ENCODE measurements at places on chromosomes 2 and 18.
A peak's percentile ranks its signal among the peaks of the same experiment; 100 is the strongest.

DNA sequence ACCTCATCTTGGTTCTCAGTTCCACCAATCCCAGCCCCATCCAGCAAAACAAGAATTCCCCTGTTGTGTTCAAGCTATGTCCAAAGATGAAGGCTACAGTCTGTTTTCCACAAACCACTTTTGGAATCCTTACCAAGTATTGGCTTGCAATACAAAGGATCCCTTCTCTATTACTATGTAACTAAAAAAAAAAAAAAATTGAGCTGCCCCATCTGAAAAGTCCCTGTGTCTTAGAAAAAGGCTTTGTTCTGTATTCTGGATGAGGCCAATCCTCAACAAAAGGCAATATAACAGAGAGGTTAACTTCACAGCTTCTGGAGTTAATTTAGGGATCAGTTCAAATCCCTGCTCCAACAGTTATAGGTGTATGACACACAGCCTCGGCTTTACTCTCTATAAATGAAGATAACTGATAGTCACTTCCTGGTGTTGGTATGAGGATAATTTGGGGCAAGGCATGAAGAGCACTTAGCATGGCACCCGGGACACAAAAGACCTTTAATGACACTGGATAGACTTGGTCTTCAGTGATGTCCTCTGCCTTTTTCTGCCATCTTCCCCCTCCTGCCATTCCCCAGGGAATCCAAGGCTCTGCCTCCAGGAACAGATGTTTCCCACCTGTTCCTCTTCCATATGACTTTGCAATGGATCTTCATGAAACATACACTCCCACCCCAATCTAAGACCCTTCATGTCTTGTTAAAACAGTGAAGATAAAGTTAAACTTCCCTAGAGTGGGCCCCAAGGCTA lies 61.2 kb upstream of the ATL2 start:
- no peak for DNase-seq

DNA sequence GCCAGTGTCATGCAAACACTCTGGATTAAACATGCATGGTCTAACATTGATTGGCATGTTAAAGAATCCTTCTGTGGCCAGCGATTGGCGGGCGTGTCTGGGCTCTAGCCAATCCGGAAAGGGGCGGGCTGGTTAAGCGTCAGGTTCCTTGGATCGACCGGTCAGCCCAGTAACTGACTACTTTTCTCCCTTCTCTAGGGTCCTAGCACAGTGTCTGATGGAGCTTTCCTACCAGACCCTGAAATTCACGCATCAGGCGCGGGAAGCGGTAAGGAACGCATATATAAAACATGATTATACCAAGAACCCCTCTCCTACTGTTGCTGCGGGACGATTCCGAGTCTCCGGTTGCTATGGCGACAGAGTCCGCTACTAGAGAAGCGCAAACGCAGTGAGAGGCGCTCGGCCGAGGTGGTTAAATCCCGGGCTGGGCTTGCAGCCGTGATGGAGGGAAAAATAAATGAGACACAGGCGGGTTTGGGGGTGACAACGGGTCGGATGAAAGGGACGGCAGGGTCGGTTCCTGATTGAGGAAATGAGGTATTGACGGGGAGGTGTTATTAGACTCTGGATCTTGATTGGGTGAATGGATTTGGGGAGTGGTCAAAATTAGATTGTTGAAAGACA lies 29.4 kb downstream of the KATNAL2 start:
- peak; percentile 8 for DNase-seq

DNA sequence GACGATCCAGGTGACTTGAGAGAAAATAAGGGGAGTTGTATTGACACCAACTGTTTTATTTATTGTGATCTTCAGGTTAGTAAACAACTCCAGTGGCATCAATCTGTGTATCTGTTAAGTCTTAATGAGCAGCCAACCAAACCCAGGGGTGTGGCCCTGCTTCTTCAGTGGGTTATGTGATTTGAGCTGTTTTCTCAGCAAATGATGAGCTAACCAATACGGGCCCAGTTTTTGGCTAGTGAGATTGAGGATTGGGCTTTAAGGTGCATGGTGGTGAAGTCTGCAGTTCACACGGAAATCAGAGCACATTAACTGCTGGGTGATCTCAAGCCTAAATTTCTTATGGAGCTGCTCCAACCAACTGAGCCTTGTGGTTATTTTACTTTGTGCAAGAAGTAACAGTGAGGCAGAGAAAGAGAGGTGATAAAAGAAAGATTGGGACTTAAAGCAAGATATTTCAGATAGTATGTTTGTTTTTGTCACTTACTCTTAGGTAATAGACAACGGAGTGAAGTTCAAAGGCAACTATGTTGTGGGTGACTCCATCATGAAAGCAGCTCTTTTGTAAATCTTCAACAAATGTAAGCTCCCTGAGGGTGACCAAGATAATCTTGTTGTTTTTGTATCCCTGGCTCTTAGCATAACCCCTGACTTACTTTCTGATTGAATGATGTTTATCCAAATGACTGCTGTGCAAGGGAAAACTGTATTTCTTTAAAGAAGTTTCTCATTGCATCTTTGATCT lies 2.4 kb downstream of the MTCL1 start:
- DNase-seq: no peak

- DNase-seq: no peak
These were observed 4.2 kb upstream of the B4GALT6 start for GRCh38 chr18:31688606-31689005.

- DNase-seq: no peak
These were observed 122.1 kb upstream of the PKDCC start for GRCh38 chr2:41925712-41926111.

GRCh38 chr18:73913505-73913904 lies 234.1 kb downstream of the FBXO15 start:
- DNase-seq: no peak

- no peak for DNase-seq
These were observed 223.8 kb downstream of the FBXO15 start for GRCh38 chr18:73923866-73924265.

DNA sequence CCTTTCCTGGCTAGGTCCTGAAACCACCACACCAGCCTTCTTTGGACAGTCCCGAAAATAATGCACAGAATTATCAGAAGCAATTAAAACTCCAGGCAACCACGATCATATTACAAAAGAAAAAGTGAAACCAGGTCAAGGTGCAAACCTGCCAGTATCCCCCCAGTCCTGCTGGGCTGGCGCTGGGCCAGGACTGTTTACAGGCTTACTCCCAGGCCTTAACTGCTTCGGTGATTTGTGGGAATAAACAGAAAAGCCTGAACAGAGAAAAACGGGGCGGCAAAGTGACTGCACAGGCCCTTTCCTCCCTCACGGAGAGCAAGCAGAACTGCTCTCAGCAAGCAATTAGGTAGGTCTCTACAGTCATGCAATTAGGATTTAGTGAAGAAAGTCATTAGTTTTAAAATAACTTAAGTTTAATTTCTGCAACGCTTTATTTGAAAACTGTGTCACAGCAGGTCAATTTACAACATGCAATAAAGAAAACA lies 1.3 kb downstream of the HDAC4 start:
- DNase-seq: no peak

DNA sequence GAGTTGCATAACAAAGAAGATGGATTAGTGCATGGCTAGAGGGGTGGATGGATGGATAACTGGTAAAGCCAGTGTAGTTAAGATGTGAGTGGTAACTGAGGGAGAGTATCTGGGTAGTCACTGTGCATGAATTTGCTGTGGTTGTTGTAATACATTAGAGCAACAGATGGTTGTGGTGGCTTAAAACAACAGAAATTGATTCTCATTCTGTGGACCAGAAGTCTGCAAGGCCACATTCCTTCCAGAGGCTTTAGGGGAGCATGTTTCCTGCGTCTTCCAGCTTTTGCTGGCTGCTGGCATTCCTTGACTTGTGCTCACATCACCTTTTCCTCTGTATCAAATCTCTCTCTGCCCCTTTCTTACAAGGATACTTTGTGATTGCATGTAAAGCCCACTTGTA lies 155.4 kb downstream of the ASB1 start:
- no peak for DNase-seq

DNA sequence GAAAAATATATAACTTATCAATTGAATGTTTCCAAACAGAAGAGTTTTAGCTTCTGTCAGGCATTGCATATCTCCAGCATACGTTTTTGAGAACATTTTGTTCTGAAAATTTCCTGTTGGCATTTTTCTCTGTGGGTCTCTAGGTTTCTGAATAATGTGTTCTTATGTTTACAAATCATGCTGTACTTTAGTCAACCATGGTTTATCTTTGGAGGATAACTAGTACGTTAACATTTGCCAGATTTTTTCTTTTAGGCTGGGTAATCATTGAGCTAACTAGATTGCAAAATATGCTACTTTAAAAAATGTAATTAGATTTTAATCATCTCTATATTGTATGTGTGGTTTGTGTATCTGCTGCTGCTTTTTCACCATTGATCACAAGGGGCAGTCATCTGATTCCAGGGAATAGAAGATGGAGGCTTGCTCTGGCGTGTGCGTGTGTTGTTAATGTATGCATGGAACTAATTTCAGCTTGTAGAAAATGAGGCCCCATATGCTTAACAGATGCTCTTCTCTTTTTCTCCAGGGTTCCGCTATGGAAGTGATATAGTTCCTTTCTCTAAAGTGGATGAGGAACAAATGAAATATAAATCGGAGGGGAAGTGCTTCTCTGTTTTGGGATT lies 21.3 kb downstream of the XRCC5 start:
- no peak for DNase-seq

DNA sequence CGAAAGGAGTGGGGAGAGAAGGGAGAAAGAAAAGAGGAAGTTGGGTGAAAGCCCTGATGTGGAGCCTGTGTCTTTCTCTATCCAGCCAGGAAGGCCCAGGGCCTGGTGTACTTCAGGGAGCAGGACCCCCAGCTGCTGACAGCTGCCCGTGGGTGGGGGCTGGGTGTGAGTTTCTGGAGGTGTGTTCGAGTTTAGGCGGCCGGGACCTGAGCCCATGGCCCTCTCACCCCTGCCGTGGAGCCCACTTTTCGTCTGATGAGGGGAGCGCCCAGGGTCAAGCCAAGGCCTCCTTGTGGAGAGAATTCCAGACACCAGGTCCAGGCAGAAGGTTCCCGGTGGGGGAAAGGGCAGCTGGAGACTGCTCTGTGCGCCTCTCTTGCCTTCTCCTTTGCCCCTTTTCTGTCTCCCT lies 2.2 kb downstream of the SIX3 start:
- no peak for DNase-seq

DNA sequence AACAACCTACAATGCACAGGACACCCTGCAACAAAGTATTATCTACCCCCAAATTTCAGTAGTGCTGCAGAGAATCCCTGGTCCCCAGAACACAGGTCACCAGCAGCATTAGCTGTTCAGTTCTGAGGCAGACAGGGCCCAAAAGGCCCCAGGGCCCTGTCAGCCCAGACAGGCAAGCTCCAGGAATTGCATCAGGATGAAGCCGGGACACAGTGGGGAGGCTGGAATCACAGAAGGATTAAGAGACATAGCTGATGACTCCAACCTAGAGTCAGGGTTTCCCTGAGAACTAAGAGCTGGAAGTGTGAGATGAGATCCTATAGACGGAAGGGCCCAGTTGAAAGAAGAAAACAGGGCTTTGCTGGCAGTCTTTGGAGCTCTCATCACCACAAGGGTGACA lies 148.1 kb downstream of the GALNT14 start:
- DNase-seq: no peak

GRCh38 chr2:63434024-63435001 lies 154.0 kb downstream of the WDPCP start:
- DNase-seq: no peak

DNA sequence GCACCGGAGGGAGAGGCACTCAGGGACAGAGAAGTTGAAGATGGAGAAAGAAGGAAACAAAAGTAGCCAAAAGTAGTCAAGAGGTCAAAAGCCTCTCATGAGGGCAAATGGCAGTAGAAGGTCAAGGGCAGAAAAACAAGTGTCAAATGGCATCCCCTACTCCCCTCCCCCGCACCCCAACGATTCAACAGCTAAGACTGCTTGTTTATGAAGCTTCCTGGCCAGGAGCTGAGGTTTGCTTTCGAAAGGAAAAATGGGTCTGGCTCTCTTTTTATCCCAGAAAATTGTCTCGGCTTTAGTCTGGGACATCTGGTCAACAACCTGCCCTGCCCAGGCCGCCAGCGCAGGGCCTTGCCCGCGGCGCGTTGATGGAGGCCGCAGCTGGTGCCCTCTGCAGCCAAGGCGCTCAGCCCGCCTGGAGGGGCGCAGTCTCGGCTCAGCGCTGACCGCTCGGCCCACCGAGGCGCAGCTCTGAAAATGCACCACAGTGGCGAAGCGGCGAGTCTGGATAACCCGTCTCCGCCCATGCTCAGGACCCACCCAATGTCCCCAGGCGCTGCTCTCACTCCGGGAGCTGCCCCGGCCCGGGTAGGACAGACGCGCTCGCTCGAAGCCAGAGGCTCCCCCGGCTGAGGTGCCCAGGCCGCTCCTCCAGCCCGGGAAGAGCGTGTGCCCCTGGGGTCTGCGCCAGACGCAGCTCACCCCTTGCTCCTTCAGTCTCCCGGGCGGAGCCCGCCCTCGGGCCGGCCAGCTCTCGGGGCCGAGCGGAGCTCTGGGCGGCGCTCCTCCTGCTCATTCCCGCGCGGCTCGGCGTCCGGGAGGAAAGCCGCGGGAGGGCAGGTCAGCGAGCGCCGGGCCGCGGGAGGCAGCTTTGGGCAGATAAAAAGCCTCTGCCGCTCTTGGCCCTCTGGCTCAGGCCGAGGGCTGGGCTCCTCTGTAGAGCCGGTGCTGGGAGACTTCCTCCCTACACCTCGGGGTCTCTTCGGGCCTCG lies 1.8 kb upstream of the TBR1 start:
- no peak for DNase-seq

GRCh38 chr18:22504251-22505030 lies 86.7 kb upstream of the CTAGE1 start:
- no peak for DNase-seq

DNA sequence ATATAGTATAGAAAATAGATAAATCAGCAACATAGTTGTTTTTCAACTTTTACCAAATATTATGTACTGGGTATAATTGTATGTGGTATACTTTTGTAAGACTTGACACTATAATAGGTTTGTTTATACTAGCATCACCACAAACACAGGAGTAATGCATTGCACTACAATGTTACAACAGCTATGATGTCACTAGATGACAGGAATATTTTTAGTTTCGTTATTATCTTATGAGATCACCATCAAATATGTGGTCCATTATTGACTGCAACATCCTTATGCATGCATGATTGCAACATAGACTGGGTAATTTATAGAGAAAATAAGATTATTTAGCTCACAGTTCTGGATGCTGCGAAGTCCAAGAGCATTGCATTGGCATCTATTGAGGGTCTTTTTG lies 678.4 kb upstream of the ZNF804A start:
- DNase-seq: no peak

- no peak for DNase-seq
These were observed 37.1 kb downstream of the B4GALT6 start for GRCh38 chr18:31647127-31647753.

- DNase-seq: no peak
These were observed 143.5 kb downstream of the ZEB2 start for GRCh38 chr2:144376460-144376859.

Measured in activated CD8-positive, alpha-beta memory T cell treated with anti-CD3 and anti-CD28 coated beads for 1 hour (primary cell).